Inflammatory macrophage treated with lipopolysaccharide for 1 hour (primary cell): ENCODE measurements at places on chromosomes 1 and 21.

- DNase-seq, result peak; percentile 49
Measured at GRCh38 chr1:203325026-203325417, 19.7 kb downstream of the BTG2 start.

GRCh38 chr1:121417325-121417923 is 232.6 kb downstream of the SRGAP2C start:
- no peak for DNase-seq

DNA sequence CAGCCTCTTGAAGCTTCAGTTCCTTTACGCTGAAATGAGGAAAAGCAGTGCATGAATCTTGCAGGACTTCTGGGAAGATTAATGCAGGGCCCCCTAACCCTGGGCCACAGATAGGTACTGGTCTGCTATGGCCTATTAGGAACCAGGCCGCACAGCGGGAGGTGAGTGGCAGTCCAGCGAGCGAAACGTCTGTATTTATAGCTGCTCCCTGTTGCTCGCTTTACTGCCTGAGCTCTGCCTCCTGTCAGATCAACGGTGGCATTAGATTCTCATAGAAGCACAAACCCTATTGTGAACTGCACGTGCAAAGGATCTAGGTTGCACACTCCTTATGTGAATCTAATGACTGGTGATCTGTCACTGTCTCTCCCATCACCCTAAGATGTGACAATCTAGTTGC is 130.2 kb downstream of the CHRM3 start:
- DNase-seq, result no peak

GRCh38 chr21:29639366-29640079 is 300.3 kb downstream of the GRIK1 start:
- no peak for DNase-seq

DNA sequence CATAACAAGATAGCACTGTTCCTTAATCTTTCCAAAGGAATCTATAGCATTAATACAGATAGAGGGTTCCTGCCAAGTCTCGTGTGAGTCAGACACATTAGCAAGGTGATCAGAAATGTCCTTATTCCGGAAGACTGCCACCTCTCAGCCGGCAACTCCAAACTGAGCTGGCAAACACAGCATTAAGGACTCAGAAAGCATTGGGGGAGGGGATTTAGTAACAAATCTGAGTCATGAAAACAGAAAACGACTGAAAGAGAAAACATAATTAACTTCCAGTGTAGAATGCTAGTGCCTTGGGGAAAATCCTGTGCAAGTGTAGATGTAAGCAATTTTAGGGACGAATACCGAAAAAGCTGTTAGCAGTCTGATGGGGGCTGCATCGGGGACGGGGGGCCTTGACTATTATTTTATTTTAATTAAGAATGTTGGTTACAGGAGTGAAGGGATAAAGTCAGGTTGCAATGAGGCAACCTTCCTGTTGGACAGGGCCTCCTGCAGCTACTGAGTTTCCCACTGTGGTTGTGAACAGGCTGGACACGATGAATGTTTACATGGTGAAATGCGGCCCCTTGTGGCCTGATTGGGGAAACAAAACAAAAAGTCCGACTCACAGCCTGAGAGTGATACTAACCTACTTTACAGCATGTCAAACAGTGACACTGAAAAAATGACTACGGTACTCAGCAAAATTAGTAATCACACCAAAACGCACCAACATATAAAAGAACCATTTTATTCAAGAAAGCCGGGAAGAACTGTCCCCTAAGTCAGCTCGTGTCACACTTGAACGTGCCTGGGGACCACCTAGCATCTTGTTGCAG is 20.7 kb downstream of the MIS18A start:
- peak; percentile 73 for DNase-seq

DNA sequence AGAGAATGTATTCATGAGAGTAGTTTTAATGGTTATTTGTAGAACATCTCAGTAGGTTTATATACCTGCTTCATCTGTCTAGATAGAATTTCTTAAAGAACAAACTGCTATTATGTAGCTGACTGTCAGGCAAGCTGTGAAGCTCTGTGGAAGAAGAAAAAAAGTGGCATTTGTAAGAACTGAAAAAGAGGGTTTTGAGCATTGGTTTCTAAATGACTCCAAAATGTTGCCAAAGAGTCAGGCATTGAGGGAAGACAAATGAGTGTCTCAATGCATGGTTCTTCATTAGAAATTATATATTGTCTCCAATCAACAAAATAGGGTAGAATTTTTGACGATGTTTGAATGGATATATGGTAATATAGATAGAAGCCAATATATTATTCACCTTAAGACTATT is 1276.1 kb downstream of the KCNT2 start:
- DNase-seq, result no peak

GRCh38 chr1:109207467-109208103 is 6.1 kb upstream of the SARS1 start:
- DNase-seq, result no peak

- DNase-seq, result no peak
Measured at GRCh38 chr1:201391651-201392511, 7.2 kb downstream of the LAD1 start.

GRCh38 chr1:213423041-213423440 is 372.0 kb downstream of the RPS6KC1 start:
- DNase-seq, result no peak

GRCh38 chr1:228794173-228794572 is 58.9 kb downstream of the RHOU start:
- no peak for DNase-seq

- peak; percentile 75 for DNase-seq
Measured at GRCh38 chr21:36456729-36457414, 23.1 kb downstream of the CLDN14 start.

DNA sequence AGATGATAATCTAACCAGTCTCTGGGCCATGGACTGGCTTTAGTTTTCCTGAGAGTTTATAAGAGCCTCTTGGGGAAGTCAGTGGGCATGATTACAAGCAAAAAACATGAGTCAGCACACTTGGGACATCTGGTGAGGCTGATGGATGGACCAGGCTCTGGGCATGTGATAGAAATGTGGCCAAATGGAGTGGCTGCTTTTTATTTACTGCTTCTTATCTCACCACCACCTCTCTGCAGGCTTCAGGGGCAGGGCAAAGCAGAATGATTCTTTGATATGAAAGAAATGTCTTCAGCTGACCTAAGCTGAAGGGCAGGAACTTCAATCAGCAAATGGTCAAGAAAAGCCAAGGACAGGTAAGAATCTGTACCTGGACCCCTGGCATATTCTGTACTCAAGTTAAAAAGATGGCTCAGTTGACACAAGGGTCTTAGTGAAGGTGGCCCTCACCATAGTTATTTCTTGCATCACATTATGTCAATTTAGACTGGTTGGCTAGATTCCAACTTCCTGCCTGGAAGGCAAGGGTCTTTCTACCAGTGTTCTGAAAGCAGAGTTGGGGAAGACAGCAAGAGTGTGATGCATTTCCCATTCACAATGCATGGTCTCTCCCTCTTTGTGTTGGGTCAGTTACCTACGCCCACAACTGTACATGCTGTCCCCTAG is 162.8 kb downstream of the FASLG start:
- peak; percentile 43 for DNase-seq

DNA sequence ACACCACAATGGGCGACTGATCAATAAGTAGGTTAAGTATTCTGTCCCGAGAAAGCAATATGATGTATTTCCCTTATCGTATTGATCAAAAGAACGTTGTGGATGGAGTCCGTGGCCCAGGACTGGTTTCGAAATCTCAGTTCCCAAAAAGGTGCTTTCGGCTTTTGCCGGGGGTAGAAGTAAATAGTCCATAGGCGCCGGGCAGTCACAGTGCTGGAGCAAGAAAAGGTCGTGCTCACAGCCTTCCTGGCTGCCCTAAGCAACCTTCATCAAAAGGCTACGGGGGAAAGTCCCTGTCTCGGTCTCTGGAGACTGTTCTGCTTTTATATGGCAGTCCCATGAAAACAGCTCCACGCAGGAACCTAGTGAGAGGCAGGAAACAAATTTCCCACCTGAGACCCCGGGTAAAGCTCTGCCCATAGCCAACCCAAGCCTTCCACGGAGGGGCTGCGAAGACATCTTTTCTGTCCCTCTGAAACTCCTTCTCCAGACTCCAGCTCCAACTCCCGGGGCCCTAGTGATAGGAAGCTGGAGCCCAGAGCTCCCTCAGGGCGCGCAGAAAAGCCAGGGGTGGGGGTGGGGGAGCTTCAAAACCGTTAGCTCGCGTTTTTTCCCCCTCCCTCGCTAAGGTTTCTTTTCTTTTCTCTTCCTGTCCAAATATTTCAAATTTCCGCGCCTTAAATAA is 7.0 kb downstream of the CDKN2C start:
- peak; percentile 44 for DNase-seq

- no peak for DNase-seq
Measured at GRCh38 chr1:73868810-73869336, 329.1 kb downstream of the LRRIQ3 start.
